Progenitor cell of endocrine pancreas (in vitro differentiated cells): ENCODE measurements at places on chromosomes 12 and 14. TPM values are rescaled to one million over a fixed set of nuclear protein-coding genes. Genes with fewer than 3 reads are reported as not detected.
A peak's percentile ranks its signal among the peaks of the same experiment; 100 is the strongest.

The FLVCR2 gene
- total RNA-seq, result 1.0 and 6.3 TPM in 2 replicates

DNA sequence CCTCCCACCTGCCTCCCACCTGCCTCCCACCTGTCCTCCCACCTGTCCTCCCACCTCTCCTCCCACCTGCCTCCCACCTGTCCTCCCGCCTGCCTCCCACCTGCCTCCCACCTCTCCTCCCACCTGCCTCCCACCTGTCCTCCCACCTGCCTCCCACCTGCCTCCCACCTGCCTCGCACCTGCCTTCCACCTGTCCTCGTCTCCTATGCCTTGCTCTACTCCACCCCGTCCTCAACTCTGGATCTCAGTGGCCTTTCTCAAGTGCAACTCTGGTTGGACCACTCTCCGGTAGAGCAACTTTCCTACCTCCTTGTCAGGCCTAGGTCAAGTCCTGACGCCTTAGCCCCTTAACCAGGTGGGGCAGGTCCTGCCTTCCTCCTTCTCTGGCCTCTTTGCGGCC lies 29.3 kb upstream of the PEX5 start:
- DNase-seq, result no peak

DNA sequence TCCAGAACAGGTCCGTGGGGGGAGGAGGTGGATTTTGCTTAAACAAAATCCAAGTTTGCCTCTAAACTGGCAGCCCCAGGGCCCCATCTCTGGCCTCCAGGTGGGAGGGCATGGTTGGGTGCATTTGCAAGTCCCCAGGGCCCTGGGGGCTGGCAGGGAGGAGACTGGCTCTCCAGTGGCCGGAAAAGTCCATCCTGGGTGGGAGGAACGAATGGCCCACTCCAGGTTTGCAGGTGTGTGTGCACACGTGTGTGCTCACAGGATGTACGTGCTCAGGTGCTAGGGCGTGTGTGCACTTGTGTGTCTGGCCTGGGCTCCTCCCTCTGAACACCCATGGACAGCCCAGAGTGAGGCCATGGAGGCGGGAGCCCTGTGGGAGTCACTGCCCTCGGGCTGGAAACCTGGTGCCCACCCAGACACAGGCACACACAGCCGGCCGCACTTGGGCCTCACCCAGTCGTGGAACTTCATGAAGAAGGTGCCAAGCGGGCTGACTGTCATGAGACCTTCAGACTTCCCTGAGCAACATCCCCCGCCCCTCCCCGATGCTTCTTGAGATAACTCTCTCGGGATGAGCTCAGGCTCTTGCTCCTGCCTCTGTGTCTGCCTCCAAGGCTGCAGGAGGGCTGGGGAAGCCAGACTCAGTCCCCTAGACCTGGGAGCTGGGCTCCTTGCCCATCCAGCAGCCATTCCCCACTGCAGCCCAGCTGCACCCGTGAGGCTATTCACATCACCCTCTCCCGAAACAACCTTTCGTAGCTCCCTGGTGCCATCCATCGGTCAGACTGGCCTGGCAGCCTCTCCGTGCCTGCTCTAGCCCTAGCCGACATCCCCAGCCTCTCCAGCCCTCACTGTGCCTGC lies 9.4 kb downstream of the AHNAK2 start:
- DNase-seq, result no peak

- DNase-seq, result no peak
These were observed 1.2 kb downstream of the HOXC10 start for GRCh38 chr12:53985994-53986685.

- peak; percentile 50 for DNase-seq
These were observed 3.2 kb downstream of the THTPA start for GRCh38 chr14:23559010-23559925.

DNA sequence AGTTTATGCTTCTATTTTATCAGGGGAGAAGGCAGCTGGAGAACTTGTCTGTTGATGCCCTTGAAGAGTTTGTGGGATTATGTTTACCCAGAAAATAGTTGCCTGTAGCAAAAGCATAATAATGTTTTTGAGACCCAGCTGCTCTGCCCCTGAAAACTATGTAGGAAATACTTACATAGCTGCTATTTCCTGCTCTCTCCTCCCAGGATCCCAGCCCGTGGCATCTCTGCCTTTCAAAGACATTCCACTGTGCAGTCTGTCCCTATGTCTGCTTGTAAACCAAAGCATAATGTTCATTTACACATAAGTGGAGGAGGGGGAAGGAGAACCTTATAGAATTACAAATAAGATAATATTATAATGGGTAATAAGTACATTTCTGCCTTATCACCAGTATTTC lies 198.7 kb downstream of the SYT1 start:
- DNase-seq, result no peak
